ENCODE measurements at places on chromosomes 7 and 10.

DNA sequence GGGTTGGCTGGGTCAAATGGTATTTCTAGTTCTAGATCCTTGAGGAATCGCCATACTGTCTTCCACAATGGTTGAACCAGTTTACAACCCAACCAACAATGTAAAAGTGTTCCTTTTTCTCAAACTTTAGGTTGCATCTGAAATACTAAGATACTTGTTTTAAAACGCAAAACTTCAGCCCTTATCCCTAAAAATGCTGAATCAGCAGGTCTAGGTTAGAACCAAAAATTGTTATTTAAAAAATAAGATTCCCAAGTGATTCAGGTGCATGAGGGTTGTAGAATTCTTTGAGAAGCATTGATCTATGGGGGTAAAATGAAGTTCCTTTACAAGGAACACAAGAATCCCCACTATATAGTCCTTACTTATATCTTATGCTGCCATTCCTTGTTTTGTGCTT, 56.5 kb upstream of the BICC1 start:
- DNase-seq = no peak

- no peak for DNase-seq
Measured at GRCh38 chr10:119427263-119427864, 115.2 kb downstream of the RGS10 start.

GRCh38 chr10:61819208-61819607, 82.3 kb upstream of the ARID5B start:
- DNase-seq = no peak

GRCh38 chr10:22317076-22317370, 835 bp downstream of the COMMD3 start:
- no peak for DNase-seq

DNA sequence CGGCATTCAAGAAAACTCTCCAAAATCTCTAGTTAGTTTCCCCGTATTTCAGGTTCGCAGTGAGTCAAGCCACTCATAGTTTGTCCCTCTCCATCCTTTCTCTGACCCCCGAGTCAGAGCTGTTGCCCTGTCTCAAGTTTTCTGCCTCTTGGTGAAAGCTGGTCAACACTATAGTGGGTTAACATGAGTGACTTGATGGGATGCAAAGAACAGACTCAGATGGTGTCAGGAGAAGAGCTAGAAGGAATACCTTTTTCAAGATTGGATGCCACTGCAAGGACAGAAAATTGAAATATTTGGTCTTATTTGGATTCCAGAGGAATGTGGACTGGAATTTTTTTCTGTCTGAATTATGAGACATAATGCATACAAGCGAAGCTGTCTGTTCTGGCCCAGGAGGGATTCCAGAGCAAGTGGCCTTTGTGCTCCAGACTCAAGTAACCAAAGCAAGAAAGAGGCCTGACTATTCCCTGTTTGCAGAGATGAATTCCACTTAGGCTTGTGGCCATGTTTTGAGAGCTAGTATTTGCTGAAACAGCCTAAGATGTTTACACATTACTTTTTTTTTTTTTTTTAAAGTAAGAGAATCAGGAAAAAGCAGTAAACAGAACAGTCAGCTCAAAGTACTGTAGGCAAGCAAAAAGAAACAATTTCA, 67.4 kb downstream of the VWC2 start:
- no peak for DNase-seq

GRCh38 chr7:96188174-96188581, 133.7 kb downstream of the SLC25A13 start:
- DNase-seq = no peak
